ENCODE measurements at places on chromosomes 2 and 18.

GRCh38 chr18:76992226-76993084, 140.1 kb downstream of the MBP start:
- no peak for DNase-seq

DNA sequence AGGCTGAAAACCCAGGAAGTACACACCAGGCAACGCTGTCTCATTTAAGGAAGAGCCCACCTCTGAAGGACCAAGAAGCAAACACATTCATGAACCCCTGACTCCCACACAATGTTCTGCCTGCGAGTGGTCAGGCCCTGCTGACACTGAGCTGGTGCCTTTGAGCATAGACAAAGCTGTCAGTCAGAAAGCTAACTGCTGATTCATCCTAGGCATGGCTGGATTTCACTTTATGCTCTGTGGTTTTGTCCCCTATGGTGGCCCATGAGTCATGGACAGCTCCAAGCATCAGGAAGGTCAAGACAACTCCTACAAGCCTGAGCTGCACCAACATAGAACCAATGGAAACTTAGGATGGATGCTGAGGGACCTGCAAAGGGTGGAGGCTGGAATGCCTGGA, 78.9 kb downstream of the UXS1 start:
- DNase-seq, result no peak

DNA sequence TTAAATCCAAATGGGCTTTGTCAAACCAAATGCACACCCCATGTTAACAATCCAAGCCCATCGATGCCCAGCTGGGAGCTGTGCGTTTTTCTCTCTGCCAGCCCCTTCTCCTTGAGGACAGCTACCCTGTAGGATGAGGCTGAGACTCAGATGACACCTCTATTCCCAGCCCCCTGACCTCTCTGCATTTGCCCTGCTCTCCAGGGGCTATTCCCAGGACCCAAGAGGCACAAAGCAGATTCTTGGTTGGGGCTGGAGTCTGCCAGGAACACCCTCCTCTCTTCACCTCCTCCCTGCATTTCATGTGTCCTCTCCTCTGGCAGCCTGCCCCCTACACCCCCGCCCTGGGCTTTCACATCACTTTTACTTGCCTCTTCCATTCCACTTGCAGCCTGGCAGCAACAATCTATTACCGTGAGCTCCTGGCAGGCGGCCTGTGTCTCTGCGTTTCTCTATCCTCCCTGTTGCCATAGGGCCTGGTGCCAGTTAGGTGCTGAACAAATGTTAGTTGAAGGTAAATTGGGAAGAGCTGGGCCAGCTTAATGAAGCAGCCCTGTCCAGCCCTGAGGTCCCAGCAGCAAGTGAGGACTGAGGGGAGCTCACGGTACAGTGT, 51.8 kb downstream of the ADD2 start:
- no peak for DNase-seq

GRCh38 chr2:133993160-133993559, 260.7 kb upstream of the MGAT5 start:
- DNase-seq, result no peak

DNA sequence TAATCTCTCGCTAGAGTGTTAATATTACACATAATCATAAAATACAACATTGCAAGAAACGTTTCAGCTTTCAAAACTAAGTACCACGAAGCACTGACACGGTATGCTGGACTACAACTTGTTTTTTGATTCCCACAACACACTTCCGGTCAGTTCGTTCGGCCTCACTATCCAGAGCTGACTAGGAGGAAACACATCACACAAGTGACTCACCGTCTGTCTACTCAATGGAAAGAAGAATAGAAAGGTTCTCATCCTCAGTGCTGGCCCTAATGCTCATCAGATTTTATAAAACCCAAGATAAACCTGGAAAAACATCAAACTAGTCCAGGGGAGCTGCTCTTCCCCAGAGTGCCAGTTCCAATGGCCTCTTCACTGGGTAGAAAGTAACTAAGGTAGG, 42.9 kb downstream of the ZNF385B start:
- DNase-seq, result no peak

GRCh38 chr2:1964659-1965058, 220.3 kb upstream of the PXDN start:
- DNase-seq, result no peak

GRCh38 chr2:179141206-179141605, 91.3 kb upstream of the CCDC141 start:
- DNase-seq, result no peak

DNA sequence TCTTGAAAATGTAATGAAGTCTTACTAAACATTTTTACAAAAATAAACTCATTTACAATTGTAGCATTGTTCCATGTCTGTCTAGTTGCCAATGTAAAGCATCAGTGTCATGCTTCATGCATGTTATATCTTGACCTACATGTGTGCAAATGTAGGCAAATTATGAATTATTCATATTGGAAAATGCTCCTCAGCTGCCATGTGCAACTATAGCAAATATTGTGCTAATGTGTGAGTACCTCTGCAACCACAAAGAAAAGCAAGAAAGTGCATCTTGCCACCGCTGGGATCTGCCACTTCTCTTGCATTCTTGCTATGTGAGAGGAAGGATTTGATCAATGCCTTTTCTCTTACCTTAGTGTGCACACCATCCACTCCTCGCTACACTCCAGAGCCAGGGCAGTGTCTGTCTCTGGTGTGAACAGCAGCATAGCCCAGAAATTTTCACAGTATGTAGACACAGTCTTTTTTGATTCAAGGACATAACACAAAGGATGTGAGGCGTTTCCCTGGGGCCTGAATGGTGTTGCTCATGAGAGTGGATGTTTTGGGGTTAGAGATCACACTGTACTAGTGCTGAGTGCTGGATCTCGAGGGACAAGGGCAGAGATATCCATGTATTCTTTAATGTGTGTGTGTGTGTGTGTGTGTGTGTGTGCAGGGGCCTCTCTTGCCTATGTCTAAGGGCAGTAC, 47.6 kb upstream of the HAAO start:
- no peak for DNase-seq

DNA sequence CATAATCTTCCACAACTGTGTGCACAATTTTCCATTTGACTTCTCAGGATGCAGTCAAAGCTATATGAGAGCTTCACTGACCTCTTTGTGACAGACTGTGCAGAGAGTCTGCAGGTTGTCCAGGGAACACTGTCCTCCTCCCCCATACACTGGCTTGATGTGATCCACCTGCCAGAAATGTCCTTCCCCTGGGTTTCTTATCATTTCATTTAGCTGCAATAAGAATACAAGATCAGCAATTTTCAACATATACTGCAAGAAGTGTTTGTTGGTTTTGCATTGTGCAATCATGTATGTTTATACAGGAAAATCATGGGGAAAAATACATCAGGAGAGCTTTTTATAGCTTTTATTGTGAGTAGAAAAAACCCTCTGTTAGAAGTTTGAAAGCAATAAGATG, 150.7 kb downstream of the RAB3GAP1 start:
- DNase-seq, result no peak

DNA sequence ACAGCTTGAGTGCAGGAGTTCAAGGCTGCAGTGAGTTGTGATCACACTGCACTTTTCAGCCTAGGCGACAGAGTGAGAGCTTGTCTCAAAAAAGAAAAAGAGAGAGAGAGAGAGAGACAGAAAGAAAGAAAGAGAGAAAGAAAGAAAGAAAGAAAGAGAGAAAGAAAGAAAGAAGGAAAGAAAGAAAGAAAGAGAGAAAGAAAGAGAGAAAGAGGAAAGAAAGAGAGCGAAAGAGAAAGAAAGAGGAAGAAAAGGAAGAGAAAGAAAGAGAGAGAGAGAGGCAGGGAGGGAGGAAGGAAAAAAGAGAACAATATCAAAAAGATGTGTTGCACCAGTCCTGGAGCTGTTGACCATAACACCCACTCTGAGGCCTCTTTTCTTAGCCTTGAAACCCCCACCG, 89.8 kb upstream of the MBOAT2 start:
- no peak for DNase-seq

GRCh38 chr2:120775194-120775593, 39.5 kb downstream of the GLI2 start:
- no peak for DNase-seq

DNA sequence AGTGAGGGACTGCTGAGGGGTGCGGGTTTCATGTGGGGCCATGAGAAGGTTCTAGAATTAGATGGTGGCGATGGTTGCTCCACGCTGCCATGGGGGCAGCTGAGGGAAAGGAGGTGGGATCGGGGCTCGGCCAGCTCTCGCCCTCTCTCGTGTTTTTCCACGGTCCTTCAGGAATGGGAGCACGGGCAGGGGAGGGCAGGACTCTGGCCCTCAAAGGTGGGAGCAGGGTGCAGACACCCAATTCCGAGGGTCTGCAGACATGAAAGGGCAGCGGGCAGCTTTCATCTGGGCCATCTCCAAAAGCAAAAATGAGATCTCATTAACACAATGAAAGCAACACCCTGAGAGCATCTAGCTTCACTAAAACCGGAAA, 53.4 kb upstream of the SALL3 start:
- DNase-seq, result no peak

DNA sequence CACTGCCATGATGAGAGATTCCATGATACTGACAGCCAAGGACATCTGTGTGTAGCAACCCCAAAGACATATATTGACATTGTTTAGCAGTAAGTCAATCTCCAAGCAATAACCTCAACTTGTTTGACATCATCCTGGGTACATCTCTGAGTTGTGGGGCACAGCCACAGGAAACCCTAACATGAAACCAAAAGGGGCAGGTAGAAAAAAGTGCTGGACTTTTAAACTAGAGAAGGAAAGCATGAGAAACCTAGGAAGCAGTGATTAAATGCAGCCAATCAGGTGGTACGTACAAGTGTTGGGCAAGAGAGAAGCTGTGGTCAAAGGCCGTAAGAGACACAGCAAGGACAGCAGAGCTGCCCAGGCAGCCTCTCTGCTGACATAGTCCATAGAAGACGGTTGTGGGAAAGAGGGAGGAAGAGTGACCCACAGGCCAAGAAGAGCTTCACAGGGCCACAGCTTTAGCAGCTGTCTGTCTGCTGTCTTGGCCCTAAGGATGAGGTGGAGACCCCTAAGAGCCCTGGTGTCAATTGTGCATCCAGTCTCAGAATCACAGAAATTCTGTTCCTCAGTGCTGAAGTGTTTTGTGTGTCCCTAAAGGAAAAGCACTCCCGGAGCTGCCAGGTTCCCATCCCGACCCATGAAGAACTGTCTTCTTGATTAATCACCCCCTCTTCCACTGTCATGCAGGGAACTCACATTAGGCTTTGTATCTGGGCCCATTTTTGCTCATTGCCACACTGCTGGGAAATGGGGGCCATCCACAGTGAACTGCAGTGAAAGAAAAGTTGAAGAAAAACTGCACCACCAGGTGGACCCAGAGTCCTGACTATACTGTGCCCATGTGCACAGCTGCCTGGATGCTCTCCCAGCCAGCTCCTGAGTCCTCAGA, 25.4 kb upstream of the CHN1 start:
- DNase-seq, result no peak

DNA sequence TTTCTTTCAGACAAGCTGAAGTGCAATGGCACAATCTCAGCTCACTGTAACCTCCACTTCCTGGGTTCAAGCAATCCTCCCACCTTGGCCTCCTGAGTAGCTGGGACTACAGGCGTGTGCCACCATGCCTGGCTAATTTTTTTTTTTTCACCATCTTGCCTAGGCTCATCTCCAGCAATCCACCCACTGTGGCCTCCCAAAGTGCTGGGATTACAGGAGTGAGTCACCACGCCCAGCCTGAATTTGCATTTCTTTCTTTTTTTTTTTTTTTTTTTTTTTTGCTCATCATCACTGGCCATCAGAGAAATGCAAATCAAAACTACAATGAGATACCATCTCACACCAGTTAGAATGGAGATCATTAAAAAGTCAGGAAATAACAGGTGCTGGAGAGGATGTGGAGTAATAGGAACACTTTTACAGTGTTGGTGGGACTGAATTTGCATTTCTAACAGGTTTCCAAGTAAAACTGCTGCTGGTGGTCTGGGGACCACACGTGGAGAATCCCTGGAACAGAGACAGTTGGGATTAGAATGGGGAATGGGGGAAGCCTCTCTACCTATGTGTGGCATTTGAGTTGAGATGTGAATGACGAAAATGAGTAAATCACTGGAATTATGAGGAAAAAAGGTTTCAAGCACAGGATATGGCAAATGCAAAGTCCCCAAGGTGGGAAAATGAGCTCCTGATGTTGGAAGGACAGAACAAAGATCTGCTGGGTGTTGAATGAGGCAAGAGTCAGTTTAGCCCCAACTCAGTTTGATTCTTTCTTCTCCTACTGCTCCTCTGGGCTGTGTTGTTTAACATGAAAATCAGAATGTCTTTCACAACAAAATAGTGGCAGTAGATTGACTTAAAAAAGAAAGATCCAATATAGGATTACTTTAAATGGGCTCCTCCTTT, 88.8 kb upstream of the MAP4K4 start:
- no peak for DNase-seq

DNA sequence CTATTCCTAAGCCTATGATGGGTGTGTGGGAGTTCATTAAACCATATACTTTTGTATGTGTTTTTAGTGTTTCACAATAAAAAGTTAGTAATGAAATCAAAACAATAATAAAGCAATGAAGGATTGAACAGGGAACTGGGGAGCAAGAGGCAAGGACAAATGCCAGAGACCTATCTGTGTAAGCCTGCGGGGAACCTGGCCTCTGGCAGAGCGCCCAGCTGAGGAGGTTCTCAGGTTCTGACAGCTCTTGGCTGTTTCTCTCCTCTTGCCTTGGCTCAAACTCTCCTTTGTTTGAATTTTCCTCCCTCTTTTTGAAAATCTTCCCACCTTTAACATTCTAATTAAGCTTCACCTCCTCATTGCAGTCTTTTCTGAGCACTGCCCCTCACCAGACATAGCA, 200.0 kb upstream of the NCKAP5 start:
- no peak for DNase-seq

GRCh38 chr18:22466608-22467395, 49.1 kb upstream of the CTAGE1 start:
- no peak for DNase-seq

DNA sequence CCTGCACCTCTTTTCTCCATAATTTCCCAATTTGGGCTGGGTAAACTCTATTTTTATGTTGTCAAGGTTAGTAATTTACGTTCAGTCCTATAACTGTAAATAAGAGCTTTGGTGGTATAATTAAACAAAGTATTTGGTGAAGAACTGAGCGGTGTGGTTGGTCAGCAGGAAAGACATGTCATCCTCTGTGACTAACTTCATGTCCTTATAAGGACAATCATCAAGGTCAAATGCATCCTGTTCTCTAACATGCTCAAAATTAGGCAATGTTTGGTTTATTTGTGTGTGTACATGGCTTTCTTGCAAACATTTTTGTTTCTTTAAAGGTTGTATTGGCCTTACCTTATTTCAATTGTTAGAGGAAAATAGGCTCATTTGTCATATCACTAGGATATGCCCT, 121.5 kb upstream of the NABP1 start:
- DNase-seq, result no peak

GRCh38 chr18:30814446-30814845, 228.1 kb downstream of the DSC3 start:
- no peak for DNase-seq

DNA sequence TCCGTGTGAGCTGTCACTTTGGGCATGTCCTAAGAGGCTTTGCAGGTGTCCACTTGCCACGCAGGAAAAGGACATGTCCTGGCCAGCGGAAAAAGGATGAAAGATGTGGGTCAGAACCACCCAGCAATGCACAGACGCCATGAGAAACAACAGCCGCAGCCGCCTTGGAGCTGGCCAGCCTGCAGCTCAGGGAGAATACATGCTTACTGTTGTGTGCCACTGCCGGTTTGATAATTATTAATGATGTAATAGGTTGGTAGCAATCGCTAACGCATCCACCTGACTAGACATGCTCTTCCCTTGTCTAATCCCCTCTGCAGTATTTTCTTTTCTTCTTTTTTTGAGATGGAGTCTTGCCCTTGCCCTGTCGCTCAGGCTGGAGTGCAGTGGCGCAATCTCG, 221.7 kb downstream of the HAUS1 start:
- no peak for DNase-seq
